ENCODE measurements at places on chromosomes 2 and 18. TPM values are rescaled to one million over a fixed set of nuclear protein-coding genes. Genes with fewer than 3 reads are reported as not detected.

The UGT1A9 gene
- polyA plus RNA-seq = not detected

The COLEC11 gene
- 3.8 TPM for polyA plus RNA-seq

The CROCC2 gene
- polyA plus RNA-seq = 0.95 TPM

The RAMP1 gene
- 6.0 TPM for polyA plus RNA-seq

The AP1S3 gene
- 3.5 TPM for polyA plus RNA-seq

The GALNT5 gene
- polyA plus RNA-seq = 7.1 TPM

The IL36A gene
- not detected for polyA plus RNA-seq

All from right lung (tissue), 10 donors.